ENCODE measurements at places on chromosomes 11 and 22. TPM values are rescaled to one million over a fixed set of nuclear protein-coding genes. Genes with fewer than 3 reads are reported as not detected.

DNA sequence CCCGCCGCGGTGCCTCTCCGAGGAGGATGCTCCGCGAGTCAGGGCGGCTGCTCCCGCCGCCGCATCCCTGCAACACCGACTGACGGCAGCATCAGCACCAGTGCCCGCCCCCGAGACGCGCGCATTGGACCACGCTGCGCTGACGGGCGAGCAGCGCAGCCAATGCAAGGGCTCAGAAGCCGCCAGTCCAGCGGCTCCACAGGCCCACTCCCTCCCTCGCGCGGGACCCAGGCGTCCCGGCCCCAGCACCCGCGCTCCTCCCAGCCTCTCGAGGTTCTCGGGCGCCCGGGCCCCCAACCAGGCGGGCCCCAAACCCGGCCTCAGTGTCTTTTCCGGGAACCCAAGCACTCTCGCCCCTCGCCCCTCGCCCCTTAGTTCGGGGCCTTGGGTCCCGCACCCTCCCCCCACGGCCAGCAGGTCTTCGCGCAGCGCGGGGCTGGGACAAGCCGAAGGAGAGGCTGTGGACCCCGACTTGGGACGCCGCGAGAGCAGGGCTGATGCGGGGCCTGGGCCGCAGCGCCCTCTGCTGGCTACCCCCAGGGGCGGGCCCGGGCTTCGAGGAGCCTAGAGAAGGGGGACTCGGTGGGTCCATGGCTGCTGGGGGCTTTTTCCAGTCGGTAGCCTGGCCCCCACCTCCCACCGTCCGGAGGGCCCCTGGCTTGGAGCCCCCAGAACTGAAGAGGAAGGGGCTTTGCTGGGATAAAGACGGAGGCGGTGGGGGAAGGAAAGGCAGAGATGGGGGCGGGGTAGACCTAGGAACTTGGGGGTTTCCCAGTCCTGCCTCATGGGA lies at the start of gene NRXN2:
Gene NRXN2 (minus strand): TSS at position 81 of the 790 bp plus-strand sequence. CDS start 9,498 bp downstream, outside the sequence.
- H3K27ac ChIP-seq = peak within 1 kb of the TSS; percentile 79
- DNase-seq = peak; percentile 95
- H3K36me3 ChIP-seq = no peaks in the 10 kb centered on the region
- no peaks in the 10 kb centered on the region for H3K4me1 ChIP-seq

DNA sequence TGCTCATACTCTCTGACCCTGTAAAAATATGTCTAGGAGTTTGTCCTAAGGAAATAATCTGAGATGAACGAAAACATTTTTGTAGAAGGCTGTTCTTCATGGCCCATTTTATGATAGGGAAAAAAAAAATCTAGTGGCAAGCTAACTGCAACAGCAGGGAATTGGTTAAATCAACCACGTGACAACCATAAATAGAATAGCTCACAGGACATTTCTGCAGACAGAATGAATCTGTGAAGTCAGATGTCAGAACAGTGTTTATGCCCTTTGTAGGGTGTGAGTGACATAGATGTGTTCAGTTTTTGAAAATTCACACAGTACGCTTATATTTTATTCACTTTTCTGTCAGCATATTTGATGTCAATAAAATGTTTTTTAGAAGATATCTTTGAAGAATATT lies 16.1 kb downstream of the ARHGAP1 start:
- no peaks in the 10 kb centered on the region for H3K27me3 ChIP-seq
- H3K4me1 ChIP-seq = no peaks in the 10 kb centered on the region
- no peak overlapping the region for H3K4me3 ChIP-seq
- peaks cover 38% of the 10 kb centered on the region for H3K36me3 ChIP-seq

DNA sequence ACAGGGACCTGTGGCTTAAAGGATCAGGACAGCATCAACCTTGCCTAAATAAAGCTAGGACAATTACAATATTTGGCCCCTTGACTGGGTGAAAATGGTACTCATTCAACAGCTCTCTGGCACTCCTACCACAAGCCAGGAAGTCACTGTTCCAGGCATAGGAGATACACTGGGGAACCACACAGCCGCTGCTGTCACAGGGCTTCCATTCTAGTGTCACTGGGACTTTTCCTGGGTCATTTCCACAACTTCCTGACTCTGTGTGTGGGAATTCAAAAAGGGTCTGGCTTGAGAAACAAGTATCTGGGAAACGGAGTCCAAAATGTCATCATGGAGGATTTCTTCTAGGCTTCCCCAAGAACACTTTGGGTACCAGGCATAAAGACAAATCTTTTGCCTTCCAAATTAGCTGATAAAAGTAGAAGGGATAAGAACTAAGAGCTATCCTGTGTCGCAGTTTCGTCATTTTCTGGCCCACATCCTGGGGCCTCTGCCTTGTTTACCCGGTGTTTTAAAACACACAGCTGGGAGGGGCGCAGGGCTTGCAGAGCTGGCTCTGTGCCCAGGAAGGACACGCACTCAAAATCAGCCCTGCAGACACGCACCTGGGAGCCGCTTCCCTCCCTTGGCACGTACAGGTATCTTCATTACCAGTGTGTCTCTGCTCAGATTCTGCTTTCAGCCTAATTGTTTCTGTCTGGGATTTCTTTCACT lies 38.0 kb downstream of the TMEM45B start:
- peaks cover 10% of the 10 kb centered on the region for H3K36me3 ChIP-seq
- DNase-seq = no peak
- H3K27me3 ChIP-seq = no peaks in the 10 kb centered on the region
- H3K4me1 ChIP-seq = peaks cover 7% of the 10 kb centered on the region

- H3K27ac ChIP-seq = no peak overlapping the region
- peaks cover 7% of the 10 kb centered on the region for H3K27me3 ChIP-seq
- no peaks in the 10 kb centered on the region for H3K36me3 ChIP-seq
- H3K4me1 ChIP-seq = no peaks in the 10 kb centered on the region
- no peak overlapping the region for H3K4me3 ChIP-seq
Observed at GRCh38 chr22:34036931-34037330, 116.7 kb upstream of the LARGE1 start.

DNA sequence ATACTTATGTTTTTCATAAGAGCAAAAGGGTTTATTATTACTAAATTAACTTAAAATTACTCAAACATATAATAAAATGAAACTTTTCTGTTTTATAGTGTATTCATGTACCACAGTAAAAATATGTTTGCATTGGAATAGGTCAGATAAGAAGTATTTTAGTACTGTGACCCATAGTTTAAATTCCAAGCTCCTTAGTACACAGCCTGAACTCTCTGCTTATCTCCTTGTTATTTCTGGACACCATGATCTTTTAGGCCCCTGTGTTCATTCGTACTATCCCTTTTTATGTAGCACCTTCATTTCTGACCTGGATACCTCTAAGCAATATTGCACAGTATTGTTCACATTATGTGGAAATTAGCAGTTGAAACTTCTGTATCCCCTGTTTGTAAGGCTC lies 296.7 kb upstream of the SYN3 start:
- H3K4me1 ChIP-seq = no peaks in the 10 kb centered on the region
- no peak for DNase-seq
- no peaks in the 10 kb centered on the region for H3K27me3 ChIP-seq
- H3K36me3 ChIP-seq = no peaks in the 10 kb centered on the region
- H3K27ac ChIP-seq = no peak overlapping the region

DNA sequence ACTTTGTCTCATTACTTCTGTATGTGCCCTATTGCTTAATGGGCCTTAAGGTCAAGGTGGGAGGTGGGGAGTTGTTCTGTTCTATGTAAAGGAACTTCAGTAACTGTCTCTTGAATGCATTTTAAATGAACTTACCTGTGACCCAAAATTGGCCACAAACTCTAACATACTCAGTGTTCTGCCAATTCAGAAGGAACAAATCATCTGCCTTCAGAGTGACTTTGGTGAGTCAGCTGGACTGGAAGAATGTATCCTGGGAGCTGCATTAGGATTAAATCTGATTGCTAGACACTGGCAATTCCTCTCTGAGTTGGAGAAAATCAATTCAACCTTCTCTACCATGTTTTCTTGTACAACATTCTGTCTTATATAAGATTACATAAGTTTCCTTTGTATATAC lies 1104.8 kb downstream of the DLG2 start:
- no peaks in the 10 kb centered on the region for H3K4me1 ChIP-seq
- no peak for DNase-seq
- H3K4me3 ChIP-seq = no peak overlapping the region
- H3K27ac ChIP-seq = no peak overlapping the region
- no peaks in the 10 kb centered on the region for H3K36me3 ChIP-seq
- H3K27me3 ChIP-seq = no peaks in the 10 kb centered on the region

DNA sequence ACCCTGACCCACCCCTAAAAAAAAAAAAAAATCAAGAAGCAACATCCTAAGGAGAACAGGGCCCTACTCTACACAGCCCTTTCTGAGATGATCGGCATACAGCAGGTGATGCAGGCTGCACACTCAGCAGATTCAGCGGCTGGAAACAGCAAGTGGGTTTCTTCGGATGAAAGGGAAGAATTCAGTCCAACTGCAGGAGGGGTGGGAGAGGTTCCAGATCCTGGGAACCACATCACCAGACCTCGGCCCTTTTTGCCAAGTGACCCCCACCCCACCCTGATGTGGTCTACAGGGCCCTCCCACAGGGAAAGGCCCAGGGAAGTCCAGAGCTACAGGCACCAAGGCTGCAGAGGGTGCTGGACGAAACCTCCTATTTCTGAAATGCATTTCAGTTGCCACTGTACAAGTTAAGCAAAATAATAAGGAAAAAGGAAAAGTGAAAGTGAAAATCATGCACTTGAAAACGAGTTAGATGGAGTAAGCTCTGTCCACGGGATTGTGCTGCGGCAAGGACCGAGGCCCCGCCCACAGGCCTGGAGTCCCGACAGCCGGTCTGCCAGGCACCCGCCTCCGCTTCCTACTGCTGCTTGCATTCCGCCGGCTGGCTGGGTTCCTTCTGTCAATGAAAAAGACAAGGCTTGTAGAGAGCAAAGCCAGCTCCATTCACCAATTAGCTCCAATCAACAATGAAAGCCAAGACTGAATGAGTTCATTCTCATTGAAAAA lies 16.0 kb upstream of the PHLDA2 start:
- H3K27me3 ChIP-seq = no peaks in the 10 kb centered on the region
- H3K4me1 ChIP-seq = peaks cover 9% of the 10 kb centered on the region
- peaks cover 71% of the 10 kb centered on the region for H3K36me3 ChIP-seq
- H3K4me3 ChIP-seq = no peak overlapping the region
- DNase-seq = peak; percentile 89

DNA sequence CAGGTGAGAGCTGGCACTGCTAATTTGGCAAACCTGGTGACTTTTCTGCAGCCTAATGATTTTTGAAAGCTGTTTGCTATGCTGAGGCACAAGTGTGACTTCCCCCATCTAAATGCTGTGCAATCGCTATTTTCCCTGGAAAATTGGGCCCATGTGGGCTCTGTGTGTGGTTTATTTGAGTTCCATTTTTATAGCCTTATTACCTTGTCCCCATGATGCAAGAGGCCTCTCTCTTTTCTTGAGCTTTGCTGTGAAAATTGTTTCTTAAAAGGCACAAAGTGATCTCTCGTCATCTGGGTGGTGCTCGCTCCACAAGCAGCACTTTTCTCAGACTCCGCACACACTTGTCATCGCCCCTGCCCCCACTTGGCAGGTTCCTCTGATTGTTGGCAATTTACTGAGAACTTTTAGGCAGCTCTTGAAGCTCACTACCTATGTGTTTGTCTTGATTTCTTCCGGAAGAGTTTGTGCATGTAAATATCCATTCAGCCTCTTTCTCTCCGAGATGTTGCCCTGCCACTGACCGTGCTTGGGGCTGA lies 24.9 kb downstream of the BMAL1 start:
- no peak for DNase-seq
- no peaks in the 10 kb centered on the region for H3K27me3 ChIP-seq
- H3K4me1 ChIP-seq = no peaks in the 10 kb centered on the region

- DNase-seq = no peak
- H3K27ac ChIP-seq = no peak overlapping the region
- H3K4me1 ChIP-seq = no peaks in the 10 kb centered on the region
- no peak overlapping the region for H3K4me3 ChIP-seq
- no peaks in the 10 kb centered on the region for H3K27me3 ChIP-seq
- H3K36me3 ChIP-seq = no peaks in the 10 kb centered on the region
Observed at GRCh38 chr22:48651981-48652538, 1175.6 kb downstream of the BRD1 start.

- no peaks in the 10 kb centered on the region for H3K27me3 ChIP-seq
- H3K36me3 ChIP-seq = no peaks in the 10 kb centered on the region
- no peak overlapping the region for H3K27ac ChIP-seq
- no peaks in the 10 kb centered on the region for H3K4me1 ChIP-seq
Observed at GRCh38 chr11:116122697-116123472, 618.7 kb upstream of the CADM1 start.

- H3K27ac ChIP-seq = no peak overlapping the region
- H3K4me3 ChIP-seq = no peak overlapping the region
- DNase-seq = peak; percentile 39
- peaks cover 6% of the 10 kb centered on the region for H3K4me1 ChIP-seq
- H3K27me3 ChIP-seq = no peaks in the 10 kb centered on the region
- H3K36me3 ChIP-seq = no peaks in the 10 kb centered on the region
Observed at GRCh38 chr22:43858156-43858895, 4.0 kb downstream of the SULT4A1 start.

DNA sequence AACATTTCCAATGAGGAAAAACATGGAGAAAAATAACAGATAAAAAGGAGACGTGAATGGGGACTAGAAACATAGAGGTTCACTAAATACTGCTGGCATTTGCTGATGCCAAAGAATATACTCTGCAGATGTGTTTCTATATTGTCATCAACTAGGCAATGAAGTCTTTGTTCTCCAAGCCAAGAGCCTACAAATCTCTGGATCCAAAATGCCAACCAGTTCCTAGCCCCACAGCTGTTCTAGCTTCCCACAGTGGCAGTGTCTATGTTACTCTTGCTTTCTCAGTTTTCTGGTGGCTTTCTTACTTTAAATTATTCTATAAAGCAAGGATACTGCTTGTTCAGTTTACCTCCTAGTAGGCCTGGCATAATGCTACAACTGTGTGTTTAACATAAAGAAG lies 977.9 kb upstream of the CCDC90B start:
- peaks cover 5% of the 10 kb centered on the region for H3K27me3 ChIP-seq
- no peak overlapping the region for H3K27ac ChIP-seq
- H3K4me1 ChIP-seq = no peaks in the 10 kb centered on the region
- H3K36me3 ChIP-seq = no peaks in the 10 kb centered on the region
- DNase-seq = no peak

- no peak overlapping the region for H3K4me3 ChIP-seq
- H3K27me3 ChIP-seq = no peaks in the 10 kb centered on the region
- H3K36me3 ChIP-seq = no peaks in the 10 kb centered on the region
- DNase-seq = no peak
- H3K4me1 ChIP-seq = peaks cover 12% of the 10 kb centered on the region
Observed at GRCh38 chr22:27724709-27725108, 76.8 kb downstream of the MN1 start.

The SLC22A6 gene
- total RNA-seq = not detected

The VPREB1 gene
- not detected for total RNA-seq

The RBMXL2 gene
- total RNA-seq = not detected

The AQP11 gene
- total RNA-seq = 1.8 TPM

The TEX54 gene
- total RNA-seq = 0.87 TPM

The KRTAP5-11 gene
- total RNA-seq = 1.6 TPM

Measured in endodermal cell (in vitro differentiated cells).